Dermis blood vessel endothelial cell (primary cell): ENCODE measurements at places on chromosomes 12 and 14.

DNA sequence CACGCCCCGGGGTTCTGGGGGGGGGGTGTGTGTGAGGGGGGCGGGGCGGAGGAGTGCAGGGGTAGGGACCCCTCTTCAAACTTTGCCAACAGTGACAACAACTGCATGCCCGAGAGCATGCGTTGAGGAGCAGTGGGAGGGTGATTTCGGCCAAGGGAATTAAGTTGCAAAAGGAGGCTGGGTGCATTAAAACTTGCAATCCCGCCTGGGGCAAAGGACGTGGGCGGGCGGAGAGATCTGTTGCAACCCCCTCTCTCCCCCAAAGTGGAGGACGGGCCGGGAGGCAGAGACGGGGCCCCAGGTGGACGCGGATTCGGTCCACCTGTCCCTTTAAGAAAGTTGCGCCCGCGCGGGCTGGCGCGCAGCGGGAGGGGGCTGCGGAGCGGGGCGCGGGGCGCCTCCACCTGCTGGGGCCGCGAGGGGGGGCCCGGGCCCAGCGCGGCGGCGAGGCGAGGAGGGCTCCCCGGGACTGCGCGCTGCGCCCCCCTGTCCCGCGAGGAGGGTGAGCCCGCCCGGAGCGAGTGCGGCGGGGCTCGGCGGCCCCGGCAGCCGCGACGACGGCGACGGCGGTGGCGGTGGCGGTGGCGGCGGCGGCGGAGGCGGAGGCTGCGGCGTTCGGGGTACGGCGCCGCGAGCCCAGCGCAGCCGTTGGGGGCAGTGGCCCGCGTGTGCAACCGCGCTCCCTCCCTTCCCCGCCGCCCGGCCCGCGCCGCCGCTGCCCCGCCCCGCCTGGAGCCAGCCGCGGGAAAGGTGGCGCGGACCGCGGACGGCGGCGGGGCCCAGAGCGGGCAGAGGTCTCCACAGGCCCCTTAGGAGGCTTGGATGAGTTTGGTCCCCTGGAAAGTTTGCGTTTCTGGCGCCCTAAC is 530 bp upstream of the FOXN4 start:
- DNase-seq: no peak

DNA sequence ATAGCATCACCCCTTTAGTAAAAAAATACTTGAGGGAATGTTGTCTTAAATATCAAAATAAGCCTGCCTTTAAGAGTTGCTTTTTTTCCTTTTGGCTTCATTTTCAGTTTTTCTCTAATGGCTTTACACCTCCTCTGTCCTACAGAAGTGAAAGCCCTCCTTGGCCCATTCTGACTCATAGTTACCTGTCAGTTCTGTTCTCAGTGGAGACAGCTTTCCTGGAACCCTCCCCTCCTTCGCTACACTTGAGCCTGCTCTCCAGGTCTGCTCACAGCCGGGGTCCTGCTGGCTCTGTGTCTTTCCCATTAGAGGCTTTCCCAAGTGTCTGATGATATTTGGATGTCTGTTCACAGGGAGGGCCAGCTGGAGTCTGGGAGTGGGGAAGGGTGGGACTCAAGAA is 84.0 kb downstream of the PELI2 start:
- no peak for DNase-seq

GRCh38 chr12:55659486-55660385 is 23.0 kb downstream of the OR10P1 start:
- peak; percentile 46 for DNase-seq

DNA sequence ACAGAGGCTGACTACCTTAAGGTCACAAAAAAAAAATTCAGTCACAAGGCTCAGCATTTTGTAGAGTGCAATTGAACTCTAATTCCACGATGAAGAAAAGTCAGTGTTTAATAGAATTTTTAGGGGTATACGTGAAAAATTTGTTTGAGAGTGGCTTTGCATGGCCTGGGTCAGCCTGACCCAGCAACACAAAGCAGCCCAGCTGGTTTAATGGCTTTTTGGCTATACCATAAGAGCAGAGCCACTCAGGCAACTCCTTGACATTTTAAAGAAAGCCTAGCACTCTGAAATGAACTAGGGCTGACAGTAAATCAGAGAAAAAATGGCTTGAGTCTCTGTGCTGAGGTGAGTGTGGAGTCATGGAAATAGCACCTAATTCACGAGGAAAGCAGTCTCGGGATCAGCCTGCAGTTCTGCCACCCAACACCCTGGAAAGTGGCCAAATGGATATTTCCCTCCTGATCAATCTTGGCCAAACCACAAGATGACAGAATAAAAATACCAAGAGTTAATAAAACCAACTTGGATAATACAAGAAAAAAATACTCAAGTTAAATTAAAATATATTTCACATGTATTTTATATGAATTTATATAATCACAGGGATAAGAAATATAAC is 59.5 kb downstream of the GALNT4 start:
- DNase-seq: no peak

- no peak for DNase-seq
Observed at GRCh38 chr12:5451251-5451650, 19.3 kb downstream of the NTF3 start.

DNA sequence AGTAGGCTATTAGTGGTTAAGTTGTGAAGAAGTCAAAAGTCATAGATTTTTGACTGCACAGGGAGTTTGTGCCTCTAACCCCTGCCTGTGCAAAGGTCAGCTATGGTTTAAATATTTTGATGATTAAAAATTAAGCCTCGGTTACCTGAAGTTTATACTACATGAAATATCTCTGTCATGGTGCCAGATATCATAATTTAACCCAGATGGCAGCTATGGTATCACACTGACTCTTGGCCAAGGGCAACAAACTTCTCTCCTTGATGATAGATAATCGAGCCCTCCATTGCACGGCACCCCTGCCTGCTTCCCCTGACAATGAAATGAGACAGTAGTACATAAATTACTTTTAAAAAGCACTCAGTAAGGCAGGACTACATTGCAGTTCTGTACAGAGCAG is 80.8 kb downstream of the SLC35F4 start:
- no peak for DNase-seq

- DNase-seq: no peak
Observed at GRCh38 chr14:38233218-38233617, 22.7 kb downstream of the CLEC14A start.

GRCh38 chr12:127273626-127274025 is 993.3 kb upstream of the TMEM132C start:
- no peak for DNase-seq

- no peak for DNase-seq
Observed at GRCh38 chr14:93829839-93830481, 41.7 kb upstream of the PRIMA1 start.

GRCh38 chr12:28611115-28611435 is 420.8 kb downstream of the CCDC91 start:
- peak; percentile 18 for DNase-seq

- DNase-seq: no peak
Observed at GRCh38 chr12:51442324-51442723, 17.7 kb downstream of the SLC4A8 start.
